ENCODE measurements at places on chromosomes 2 and 18. TPM values are rescaled to one million over a fixed set of nuclear protein-coding genes. Genes with fewer than 3 reads are reported as not detected.

CEP192 gene
- total RNA-seq: 68.3 TPM

DGUOK gene
- 95.8 TPM for total RNA-seq

TCF4 gene
- 76.0 TPM for total RNA-seq

VIL1 gene
- total RNA-seq: not detected

HTR2B gene
- not detected for total RNA-seq

TMEFF2 gene
- not detected for total RNA-seq

FBXO41 gene
- 52.2 TPM for total RNA-seq

LDLRAD4 gene
- 31.6 TPM for total RNA-seq

RTTN gene
- 19.8 TPM for total RNA-seq

NT5DC4 gene
- total RNA-seq: not detected

DNAJC5G gene
- total RNA-seq: 18.1 TPM

Data from OCI-LY7 (cell line).